Uterus (tissue), 4 donors: ENCODE measurements at places on chromosomes 12 and 14. TPM values are rescaled to one million over a fixed set of nuclear protein-coding genes. Genes with fewer than 3 reads are reported as not detected.

KCNH3 gene
- total RNA-seq: 1.7 TPM

TEX52 gene
- not detected for total RNA-seq

- H3K4me1 ChIP-seq: no peaks in the 10 kb centered on the region
- no peaks in the 10 kb centered on the region for H3K27me3 ChIP-seq
- H3K27ac ChIP-seq: no peak overlapping the region
- H3K4me3 ChIP-seq: no peak overlapping the region
These were observed 46.2 kb downstream of the AACS start for GRCh38 chr12:125111403-125111802.

DNA sequence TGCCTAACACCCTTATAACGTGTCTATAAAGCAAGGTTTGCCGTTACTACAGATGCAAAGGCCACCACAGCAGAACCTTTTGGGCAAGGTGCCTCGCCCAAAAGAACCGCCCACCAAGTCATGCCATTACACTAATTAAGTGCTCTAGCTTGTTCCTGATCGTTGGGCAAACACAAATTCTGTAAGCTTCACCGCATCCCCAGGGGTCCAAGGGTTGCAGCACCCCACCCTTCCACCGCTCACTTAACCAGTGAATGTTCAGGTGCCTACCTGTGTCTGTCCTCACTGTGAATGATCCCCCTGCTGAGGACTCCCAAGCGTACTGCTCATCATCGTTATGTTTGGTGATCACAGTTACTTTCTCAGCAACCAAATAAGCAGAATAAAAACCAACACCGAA lies 1.4 kb downstream of the HSP90AA1 start:
- peak overlapping the region; percentile 98 for H3K27ac ChIP-seq
- peak overlapping the region; percentile 96 for H3K4me3 ChIP-seq
- H3K4me1 ChIP-seq: peaks cover 17% of the 10 kb centered on the region
- no peaks in the 10 kb centered on the region for H3K27me3 ChIP-seq
- H3K36me3 ChIP-seq: no peaks in the 10 kb centered on the region

DNA sequence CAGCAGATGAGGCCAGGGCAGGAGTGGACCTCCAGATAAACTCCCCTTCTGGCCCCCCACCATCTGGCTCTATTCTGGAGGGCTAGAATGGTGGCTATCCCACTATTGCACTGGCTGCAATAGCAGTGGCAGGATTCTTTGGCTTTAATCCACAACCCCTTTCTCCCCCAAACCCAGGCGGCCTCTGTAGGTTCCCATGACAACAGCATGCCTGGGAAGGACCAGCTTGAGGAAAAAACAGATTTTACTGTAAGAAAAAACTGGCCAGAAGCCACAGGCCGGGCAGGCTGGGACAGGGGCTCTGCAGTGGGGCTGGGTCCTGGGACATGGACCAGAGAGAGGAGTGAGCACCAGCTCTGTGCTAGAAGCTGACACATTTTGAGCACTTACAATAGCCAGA lies 13.6 kb upstream of the ACVR1B start:
- no peaks in the 10 kb centered on the region for H3K4me1 ChIP-seq
- H3K4me3 ChIP-seq: no peak overlapping the region
- H3K36me3 ChIP-seq: no peaks in the 10 kb centered on the region
- no peak overlapping the region for H3K27ac ChIP-seq

- H3K4me1 ChIP-seq: no peaks in the 10 kb centered on the region
- H3K27me3 ChIP-seq: no peaks in the 10 kb centered on the region
- no peak overlapping the region for H3K27ac ChIP-seq
- H3K36me3 ChIP-seq: no peaks in the 10 kb centered on the region
These were observed 218.2 kb downstream of the TMTC3 start for GRCh38 chr12:88360343-88360742.

DNA sequence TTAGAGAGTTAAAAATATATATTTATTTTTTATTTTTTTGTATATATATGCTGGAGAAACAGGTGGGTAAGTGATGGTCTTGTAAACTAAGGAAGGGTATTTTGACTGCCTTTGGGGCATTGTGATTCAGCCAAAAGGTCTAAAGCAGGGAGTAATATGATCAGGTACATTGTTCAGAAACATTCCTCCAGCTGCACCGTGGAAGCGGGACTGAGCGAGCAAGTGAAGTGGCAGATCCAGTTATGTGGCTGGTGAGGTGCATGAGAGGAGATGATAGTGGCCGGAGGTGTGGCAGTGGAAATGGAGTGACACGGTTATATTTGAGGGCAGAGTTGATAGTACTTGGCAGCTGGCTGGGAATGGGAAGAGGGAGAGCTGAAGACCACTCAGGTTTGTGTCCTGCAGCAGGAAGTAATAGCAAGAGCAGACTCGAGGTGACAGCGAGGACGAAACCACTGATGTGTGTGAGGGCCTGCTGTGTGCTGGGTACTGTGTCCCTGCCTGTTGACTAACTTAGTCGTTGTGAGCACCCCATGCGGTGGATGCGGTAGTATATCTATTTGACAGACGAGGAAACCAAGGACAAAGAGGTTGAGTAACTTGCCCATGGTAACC lies 39.2 kb downstream of the EID3 start:
- H3K27me3 ChIP-seq: no peaks in the 10 kb centered on the region
- no peak overlapping the region for H3K4me3 ChIP-seq
- H3K27ac ChIP-seq: no peak overlapping the region

GRCh38 chr12:125193376-125194152 lies 128.3 kb downstream of the AACS start:
- H3K4me3 ChIP-seq: no peak overlapping the region
- no peaks in the 10 kb centered on the region for H3K4me1 ChIP-seq
- no peak for DNase-seq
- no peaks in the 10 kb centered on the region for H3K27me3 ChIP-seq
- no peaks in the 10 kb centered on the region for H3K36me3 ChIP-seq
- no peak overlapping the region for H3K27ac ChIP-seq
